ENCODE measurements at places on chromosomes 13 and 19.

- DNase-seq, result no peak
These were observed 14.2 kb upstream of the RASA3 start for GRCh38 chr13:114146629-114147028.

GRCh38 chr13:102911336-102911735 lies 65.5 kb downstream of the ERCC5 start:
- DNase-seq, result no peak

GRCh38 chr13:99307648-99308339 lies 595 bp upstream of the GPR183 start:
- DNase-seq, result peak; percentile 76

- no peak for DNase-seq
These were observed 4.8 kb downstream of the PNKP start for GRCh38 chr19:49862391-49863253.

GRCh38 chr13:106121173-106121754 lies 414.2 kb downstream of the EFNB2 start:
- no peak for DNase-seq

DNA sequence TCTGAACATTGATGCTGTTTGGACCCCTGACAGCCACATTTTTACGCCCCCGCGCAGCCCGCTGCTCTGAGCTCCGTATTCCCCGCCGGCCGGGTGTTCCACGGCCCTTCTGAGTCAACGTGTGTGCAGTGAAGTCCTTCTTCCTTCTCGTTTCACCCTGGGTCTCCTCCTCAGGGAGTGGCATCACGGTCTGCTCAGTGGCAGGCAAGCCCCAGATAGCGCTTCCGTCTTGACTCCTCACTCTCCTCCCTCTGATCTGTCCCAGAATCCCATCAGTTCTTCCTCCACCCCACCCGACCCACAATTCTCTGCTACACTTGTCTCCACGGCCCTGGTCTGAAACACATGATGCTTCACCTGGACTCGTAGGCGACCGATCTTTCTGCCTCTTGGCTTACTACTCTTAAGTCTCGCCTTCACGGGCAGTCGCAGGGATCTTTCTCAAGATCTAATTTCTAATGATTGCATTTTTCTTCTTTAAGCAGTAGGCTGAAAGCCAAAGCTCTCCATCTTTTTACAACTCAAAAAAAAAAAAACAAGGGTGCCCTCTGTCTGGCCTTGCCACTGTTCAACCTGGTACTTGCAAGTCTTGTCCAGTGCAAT lies 33.9 kb downstream of the CCNE1 start:
- DNase-seq, result peak; percentile 65

DNA sequence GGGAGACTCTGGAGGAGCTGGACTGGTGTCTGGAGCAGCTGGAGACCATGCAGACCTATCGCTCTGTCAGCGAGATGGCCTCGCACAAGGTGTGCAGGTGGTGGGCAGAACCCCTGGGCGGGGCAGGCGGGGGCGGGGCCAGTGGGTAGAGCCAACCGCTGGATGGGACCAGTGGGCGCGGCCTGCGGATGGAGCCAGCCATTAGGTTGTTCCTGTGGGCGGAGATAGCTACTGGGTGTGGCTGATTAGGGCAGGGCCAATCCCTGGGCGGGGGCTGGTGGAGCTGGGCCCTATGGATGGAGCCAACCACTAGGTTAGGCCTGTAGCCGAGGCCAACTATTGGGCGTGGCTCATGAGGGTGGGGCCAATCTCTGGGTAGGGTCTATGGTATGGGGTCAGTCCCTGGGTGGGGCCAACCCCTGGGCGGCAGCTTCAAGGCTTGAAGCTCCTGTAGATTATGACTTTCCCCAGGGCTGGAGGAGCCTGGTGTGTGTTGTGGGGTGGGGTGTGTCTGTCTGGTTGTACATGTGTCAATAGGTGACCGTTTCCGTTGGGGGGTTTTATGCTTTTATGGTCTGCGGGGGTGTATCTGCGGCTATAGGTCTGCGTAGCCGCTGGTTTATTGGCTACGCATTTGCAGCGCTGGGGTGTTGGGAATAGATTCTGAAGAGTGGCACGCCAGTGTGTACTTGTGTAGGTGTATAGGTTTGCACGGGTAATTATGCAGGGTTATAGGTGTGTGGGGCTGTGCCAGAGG lies 30.7 kb downstream of the PDE4A start:
- DNase-seq, result no peak

DNA sequence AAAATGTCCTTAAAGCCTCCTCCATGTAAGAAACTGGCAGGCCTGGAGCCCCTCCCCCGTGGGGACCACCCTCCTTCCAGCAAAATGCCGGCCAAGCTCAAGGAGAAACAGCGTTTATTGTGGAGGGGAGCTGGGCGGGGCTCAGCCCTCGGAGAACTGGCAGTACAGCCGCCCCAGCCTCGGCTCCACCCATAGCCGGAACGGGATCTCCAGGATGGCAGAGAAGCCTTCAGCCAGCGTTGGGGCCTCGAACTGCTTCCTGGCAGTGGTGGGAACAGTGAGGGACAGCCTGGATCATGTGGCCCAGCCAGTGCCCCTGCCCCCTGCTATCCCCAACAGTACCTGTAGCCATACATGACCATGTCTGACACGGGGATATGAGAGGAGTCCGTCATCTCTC lies 6.3 kb downstream of the PNKP start:
- DNase-seq, result no peak

- DNase-seq, result no peak
These were observed 1044.1 kb downstream of the EFNB2 start for GRCh38 chr13:105491345-105491744.

- no peak for DNase-seq
These were observed 54.2 kb downstream of the CCNE1 start for GRCh38 chr19:29866011-29866410.

DNA sequence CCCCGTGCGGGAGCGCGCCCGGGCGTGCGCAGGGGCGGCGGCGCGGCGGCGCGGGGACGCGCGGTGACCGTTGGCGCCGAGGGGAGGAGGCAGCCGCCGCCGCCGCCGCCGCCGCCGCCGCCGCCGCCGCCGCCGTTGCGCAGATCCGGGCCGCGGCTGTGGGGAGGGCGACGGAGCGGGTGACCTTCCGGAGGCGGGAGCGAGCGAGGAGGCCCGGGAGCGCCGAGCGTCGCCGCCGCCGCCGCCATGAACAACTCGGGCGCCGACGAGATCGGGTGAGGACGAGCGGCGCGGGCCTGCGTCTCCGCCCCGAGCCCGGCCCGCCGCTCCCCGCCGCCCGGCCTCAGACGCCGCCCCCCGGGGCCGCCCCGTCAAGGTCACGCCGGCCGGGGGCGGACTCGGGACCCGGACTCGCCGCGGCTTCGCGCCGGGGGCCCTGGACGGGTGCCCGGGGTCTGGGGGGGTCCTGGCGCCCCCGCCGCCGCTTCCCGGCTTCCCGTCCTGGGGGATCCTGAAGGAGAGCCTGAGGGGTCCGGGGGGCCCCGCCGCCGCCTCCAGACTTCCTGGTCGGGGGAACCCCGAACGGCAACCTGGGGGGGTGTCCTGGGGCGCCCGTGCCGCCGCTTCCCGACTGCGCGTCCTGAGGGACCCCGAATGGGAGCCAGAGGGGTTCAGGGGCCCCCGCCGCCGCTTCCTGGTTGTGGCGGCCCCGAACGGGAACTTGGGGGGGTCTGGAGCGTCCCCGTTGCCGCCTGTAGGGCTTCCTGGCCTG lies at the start of gene DAZAP1:
DAZAP1 (plus strand) TSS at position 59 of the 772 bp plus-strand sequence; CDS start at position 247, 188 bp downstream.
- peak; percentile 37 for DNase-seq

DNA sequence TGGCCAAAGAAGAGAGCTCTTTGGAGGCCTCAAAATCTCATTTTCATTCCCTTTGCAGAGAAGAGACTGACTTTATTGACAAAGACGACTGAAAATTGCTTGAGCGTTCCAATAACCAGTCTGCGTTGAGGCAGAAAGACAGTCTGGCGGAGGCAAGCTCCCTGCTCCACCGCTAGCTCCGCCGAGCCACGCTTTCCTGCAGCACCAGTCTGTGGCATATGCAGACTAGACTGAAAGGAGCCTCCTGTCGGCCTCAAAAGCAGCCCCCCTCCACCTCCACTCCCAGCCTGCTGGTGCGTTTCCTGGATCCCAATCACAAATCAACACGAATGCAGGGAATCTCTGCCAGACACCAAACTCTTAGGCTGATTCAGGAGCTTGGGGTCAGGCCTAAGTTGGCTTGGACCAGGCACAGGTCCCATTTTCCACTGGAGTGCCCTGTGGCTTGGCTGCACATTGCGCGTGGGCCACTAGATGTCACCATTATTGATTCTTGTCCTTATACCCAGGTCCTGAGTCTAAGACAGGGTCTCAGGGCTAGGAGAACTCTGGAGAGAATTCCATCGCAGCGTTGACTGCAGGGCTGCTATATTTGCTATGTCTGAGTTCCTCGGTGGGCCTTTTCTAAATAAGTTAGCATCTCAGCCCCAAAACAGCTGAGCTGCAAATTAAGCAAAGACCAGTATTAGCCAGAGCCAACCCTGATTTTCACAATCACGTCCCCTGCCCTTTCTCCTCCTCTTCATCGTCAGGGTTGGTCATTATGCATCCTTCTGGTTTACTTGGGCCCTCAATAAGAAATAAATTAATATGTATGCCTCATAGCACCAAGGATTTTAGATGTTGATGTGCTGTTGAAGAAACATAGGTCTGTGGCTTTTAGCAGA lies 5.2 kb upstream of the ZNF507 start:
- DNase-seq, result peak; percentile 47

DNA sequence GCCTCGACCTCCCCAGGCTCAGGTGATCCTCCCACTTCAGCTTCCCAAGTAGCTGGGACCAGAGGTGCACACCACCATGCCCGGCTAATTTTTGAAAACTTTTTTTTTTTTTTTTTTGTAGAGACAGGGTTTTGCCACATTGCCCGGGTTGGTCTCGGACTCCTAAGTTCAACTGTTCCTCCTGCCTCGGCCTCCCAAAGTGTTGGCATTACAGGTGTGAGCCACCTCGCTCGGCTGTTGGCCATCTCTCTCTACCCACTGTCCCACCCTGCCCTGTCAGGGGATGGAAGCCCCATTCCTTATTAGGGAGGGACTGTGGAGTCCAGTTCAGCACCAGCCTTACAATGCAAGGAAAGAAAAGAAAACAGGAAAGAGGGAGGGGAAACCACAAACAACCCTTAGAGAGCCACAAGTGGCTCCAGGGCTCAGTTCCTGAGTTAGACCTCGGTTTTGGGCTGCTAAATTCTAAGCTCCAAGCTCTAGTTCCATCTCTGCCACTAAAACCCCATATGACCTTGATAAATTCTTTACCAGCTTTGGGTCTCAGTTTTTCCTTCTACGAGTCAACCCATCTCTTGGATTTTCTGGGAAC lies 31.7 kb downstream of the ACTL9 start:
- DNase-seq, result no peak

DNA sequence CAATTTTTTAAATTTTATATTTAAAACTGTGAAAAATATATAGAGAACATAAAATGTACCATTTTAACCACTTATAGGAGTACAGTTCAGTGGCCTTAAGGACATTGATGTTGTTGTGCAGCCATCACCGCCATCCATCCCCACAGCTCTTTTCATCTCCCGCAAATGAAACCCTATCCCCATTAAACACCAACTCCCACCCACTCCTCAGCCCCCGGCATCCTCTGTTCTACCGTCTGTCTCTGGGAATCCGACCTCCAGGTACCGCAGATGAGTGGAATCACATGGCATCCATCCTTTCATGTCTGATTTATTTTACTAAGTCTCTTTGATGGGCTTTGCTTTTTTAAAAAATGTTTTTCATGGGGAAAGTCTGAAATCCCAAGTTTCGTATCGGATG lies 23.8 kb upstream of the SMIM17 start:
- DNase-seq, result no peak

DNA sequence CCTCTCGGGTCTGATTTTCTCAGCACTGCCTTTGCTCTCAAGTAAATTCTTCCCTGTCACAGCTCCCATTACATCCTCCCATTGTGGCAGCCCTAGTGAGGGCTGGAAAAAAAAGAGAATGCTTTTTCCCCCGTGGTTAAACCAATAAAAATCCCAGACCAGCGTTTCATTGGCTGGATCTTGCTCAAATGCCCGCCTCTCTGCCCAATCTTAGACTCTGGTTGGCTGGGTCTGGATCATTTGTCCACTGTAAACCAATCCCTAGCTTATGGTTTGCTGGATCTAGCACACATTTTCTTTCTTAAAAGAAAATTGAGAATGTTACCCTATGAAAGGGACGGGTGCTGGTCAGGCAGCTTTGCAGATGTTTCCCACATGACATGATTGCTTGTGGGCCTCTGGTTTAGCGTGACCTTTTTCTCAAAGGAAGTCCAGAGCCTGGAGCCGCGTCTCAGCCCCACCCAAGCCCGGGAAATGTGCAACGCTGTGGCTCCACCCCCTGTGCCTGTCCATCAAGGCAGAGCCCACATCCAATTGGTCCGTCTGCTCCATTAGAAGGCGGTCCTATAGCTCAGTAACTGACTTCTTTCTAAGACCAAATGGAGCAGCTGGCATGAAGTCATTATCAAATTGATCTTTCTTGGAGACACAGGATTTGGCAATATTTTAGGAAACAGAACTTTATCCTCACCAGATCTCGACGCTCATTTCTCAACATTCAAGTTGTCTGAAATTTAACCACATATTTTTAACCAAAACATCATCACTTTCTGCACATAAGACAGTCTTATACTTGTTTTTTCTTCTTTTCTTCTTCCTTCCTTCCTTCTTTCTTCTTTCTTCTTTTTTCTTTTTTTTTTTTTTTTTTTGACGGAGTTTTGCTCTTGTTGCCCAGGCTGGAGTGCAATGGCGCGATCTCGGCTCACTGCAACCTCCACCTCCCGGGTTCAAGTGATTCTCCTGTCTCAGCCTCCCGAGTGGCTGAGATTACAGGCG lies 2.6 kb upstream of the MCEMP1 start:
- peak; percentile 65 for DNase-seq

DNA sequence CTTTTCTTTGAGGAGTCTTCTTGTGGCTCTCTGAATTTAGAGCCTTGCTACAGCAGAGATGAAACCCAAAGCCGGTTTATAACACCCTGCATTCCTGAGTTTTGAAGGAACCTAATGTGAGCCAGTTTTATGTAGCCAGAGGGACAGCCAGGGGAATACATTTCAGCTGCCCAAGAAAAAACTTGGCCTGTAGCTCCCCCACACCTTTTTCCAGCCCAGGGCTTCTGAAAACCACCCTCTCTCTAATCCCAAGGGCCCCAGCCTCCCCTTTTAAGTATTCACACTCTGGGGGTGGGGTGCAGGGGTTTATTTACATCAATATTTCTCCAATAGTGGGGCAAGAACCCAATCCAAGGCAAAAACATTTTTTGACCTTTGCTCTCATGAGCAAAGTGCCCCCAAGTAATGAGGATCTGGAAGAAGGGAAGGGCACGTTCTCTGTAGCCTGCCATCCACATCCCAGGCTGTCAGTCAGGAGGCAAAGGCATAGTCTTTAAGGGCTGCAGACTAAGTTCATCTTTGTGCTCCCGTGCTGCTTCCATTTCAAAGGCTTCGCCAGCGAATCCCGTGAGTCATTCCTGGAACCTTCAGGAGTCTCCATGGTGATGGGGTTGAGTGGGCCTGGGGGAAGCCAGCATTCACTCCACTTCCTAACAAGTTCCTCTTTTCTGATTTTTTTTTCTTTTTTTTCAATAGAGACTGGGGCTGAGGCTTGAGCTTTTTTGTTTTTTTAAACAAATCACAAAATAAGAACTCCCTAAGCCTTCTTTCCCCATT lies 33.2 kb upstream of the MEDAG start:
- peak; percentile 87 for DNase-seq

DNA sequence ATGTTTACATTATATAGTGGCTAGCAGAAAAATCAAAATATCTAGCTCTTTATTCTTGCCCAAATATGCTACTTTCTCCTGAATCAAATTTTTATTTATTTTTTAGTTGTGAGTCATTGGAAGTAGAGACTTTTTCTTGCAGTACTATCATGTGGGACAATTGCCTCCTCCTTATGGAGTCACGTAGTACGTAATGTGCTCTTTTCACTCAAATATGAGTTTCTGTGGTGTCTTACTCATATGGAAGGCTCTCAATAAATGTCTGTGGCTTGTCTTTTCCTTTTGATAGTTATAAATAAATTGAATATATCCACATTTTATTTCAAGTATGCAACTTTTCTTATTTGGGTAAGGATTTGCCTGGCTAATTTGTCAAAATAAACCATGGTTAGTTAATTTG lies 1411.0 kb upstream of the SLC10A2 start:
- peak; percentile 3 for DNase-seq
